ENCODE measurements at places on chromosomes 4 and X.

DNA sequence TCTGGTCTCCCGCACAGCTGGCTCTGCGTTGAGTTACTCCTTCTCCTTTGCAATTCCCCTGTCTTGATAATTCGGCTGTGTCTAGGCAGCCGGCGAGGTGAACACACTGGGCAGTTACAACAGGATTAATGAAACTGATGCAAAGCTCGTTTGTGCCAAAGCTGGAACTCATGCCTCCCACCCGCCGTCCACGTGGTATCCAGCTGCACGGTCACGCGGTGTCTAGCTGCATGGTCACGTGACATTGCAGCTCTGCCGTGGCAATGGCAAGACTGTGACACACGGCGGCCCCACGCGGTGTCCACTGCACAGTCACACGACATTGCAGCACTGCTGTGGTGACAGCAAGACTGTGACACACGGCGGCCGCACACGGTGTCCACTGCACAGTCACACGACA lies 31.2 kb upstream of the LRPAP1 start:
- no peak for DNase-seq

GRCh38 chr4:2933566-2934076 lies 29.6 kb downstream of the NOP14 start:
- DNase-seq: no peak

DNA sequence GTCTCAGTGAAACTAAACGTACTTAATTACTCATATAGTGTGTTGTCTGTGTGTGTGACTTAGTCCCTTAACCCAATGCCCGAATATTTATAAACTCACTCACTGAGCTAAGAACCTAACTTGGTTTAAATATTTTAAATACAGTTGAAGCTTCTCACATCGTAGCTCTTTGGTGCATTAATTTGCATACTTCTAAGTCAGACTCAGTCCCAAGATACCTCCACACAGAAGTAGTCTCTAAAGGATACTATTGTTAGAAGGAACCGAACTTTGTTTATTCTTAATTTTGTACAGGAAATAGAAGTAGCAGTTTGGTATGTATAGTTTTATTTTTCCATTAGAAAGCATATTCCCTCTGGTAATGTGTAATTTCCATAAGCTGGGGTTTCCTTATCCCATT lies 54.0 kb upstream of the NKAP start:
- no peak for DNase-seq

DNA sequence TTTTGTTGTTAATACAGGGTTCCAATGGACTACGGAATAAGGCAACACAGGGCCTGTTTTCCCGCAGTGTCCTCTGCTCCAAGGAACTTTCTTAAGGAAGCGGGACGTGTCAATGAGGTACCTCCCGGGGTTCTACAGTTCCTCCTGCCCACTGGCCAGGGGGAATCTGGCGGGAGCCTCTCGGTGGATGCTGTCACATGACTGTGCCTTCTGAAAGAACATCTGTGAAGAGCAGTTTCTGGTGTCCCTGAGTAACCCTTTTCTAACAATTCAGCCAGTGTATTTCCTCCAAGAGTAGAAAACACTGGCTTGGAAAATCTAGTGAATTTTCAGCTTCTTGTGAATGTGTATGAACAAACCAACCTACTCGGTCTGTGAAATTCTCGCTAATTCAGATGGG lies 32.7 kb downstream of the MFAP3L start:
- no peak for DNase-seq

- no peak for DNase-seq
Measured at GRCh38 chr4:123812066-123812390, 415.4 kb downstream of the SPRY1 start.

- no peak for DNase-seq
Measured at GRCh38 chr4:103567591-103567990, 152.2 kb downstream of the TACR3 start.

GRCh38 chrX:121407627-121408026 lies 360.2 kb downstream of the GLUD2 start:
- DNase-seq: peak; percentile 1

DNA sequence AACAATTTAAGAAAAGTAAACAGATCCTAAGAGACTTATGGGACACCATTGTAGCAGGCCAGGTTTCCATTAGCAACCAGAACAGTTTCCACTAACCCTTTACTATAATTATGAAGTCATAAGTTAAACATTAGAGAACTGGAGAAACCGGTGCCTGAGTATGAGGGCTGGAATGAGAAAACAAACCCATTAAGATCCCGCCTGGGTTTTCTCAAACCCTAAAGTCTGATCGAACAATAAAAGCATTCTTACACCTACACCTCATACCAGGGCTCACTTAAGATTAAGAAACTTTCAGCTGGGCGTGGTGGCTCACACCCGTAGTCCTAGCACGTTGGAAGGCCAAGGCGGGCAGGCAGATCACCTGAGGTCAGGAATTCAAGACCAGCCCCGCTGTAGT lies 13.7 kb upstream of the DHX15 start:
- no peak for DNase-seq

GRCh38 chr4:11049001-11049400 lies 364.4 kb upstream of the CLNK start:
- DNase-seq: no peak

- DNase-seq: no peak
Measured at GRCh38 chrX:140164391-140164790, 199.1 kb upstream of the CXorf66 start.

DNA sequence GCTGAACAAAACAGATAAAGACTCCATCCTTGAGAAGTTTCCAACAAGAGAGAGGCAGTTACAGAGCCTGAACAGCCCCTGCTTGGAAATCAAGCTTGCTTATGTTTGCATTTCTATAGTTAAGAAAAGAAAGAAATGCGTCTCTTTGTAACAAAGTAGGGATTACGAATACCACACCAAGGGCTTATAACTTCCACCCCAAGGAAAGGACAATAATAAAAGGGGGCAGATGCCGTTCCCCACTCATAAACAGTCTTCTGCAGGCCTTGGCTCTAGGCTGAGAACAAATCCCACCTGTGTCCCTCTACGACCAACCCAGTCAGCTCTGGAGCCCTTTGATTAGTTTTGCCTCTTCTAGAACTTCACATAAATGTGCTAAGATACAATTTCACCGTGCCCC lies 183.8 kb upstream of the MAP3K15 start:
- no peak for DNase-seq

DNA sequence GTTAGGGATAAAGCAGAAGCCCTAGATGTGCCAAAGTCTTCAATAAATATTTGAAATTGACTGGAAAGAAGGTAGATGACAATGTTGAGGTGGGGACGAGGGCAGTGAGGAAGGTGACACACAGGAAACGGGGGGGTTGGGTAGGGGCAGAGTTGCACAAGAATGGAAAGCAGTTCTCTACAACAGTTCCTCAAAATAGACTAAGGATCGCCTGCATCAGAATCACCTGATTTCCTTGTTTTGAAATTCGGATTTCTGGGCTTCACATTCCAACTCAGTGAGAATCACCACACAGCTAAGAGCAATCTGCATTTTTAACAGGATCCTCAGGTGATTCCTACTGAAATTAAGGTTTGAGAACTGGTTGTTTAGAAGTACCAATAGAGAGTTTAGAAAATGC lies 70.6 kb downstream of the ARFIP1 start:
- DNase-seq: peak; percentile 52

- DNase-seq: no peak
Measured at GRCh38 chr4:119692001-119692400, 63.4 kb upstream of the PDE5A start.

DNA sequence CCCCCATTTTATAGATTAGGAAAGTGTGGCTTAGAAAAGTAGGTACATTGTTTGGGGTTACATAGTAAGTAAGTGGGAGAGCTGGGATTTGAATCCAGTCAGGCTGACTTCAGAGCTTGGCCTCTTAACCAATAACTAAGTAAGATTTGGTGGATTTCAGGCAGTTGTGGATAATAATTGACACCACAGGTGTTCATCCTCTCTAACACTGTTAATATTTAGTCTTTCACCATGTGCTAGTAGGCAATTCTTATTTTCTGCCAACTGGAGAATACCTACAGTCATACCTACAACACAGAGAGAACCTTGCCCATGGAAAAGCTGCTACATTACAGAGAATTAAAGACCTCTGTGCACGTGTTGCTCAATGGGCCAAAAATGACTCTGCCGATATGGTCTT lies 89.5 kb downstream of the DIAPH2 start:
- DNase-seq: no peak

GRCh38 chr4:30950737-30951136 lies 230.6 kb downstream of the PCDH7 start:
- no peak for DNase-seq
